Ascending aorta (tissue), 2 donors: ENCODE measurements at places on chromosomes 4 and X.

GRCh38 chrX:39736216-39737211, 361.2 kb downstream of the BCOR start:
- peak; percentile 95 for DNase-seq

GRCh38 chrX:40154853-40155588, 57.3 kb upstream of the BCOR start:
- no peak for DNase-seq

DNA sequence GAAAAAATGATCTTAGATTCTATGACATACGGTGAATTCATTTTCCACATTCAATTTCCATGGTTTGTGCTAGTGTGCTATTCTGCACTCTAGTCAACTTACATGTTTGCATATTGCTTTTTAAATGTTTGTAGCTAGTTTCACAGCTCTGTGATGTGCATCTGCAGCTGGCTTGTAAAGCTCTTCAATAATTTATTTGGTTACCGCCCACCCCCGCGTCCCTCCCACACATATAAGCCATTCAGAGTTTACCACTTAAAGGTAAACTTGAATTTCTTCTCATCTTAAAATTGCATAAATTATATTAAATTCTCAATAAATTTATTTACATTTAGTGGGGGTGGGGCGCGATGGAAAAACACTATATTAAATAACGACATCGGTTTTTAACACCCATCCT, 291 bp upstream of the NBDY start:
- DNase-seq: no peak

DNA sequence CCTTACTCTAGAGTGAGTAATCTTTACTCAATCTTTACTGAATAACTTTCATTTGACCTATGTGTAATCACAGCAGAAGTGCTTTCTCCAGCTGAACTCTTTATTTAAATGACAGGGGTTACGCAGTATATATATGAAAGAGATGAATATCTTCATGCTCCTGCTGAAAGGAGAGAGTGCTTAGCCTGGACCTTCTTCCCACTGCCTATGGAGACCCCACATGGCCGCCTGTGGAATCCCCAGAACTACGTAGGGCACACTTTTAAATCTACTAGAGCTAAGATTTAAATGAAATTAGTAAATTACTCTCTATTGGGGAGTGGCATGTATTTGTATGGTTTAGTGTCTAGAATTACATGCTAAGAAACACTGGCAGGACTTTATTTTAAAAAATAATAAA, 391.2 kb downstream of the ANKRD50 start:
- no peak for DNase-seq

DNA sequence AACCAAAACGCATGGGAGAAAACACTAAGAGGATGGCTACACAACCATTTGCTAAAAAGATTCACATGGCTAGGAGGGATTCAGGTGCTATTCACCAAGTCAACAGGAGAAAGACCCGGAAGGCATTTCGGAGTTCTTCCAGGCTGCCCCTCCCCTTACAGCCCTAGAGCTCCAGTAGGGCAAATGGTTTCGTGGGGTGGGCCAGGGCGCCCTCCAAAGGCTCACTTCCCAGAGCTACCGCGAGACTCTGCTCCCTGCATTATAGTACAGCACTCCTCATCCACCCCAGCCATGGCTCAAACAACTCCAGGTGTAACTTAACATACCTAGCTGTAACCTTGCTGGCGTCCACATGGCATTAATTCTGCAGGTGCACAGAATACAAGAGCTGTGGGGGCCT, 179.7 kb downstream of the SLC39A8 start:
- no peak for DNase-seq

- no peak for DNase-seq
Measured at GRCh38 chrX:55167124-55167803, 52.9 kb upstream of the PAGE5 start.

GRCh38 chr4:78061939-78062570, 4.9 kb downstream of the FRAS1 start:
- DNase-seq: no peak

- no peak for DNase-seq
Measured at GRCh38 chr4:111020961-111021360, 398.1 kb upstream of the PITX2 start.

GRCh38 chrX:101219864-101220346, 319 bp downstream of the DRP2 start:
- no peak for DNase-seq

GRCh38 chr4:76526585-76526990, 91.6 kb downstream of the SHROOM3 start:
- no peak for DNase-seq

- DNase-seq: peak; percentile 84
Measured at GRCh38 chr4:52659722-52660261, 691 bp upstream of the USP46 start.

DNA sequence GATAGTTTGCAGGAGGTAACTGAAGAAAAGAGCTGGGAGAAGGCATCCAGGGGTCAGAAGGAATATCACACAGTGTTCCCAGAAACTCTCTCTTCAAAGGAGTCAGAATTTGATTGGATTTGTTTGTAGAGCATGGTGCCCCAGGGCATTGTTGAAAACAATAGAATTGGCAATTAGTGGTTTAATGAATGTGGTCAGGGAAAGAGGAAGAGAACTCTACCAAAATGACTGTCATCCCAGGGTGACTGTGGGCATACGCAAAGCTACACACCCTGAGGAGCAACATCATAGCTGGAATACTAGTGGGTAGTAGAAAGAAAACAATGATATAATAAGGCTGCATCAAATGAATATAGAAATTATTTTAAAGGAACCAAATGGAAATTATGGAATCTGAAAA, 21.5 kb downstream of the TNIP2 start:
- no peak for DNase-seq

DNA sequence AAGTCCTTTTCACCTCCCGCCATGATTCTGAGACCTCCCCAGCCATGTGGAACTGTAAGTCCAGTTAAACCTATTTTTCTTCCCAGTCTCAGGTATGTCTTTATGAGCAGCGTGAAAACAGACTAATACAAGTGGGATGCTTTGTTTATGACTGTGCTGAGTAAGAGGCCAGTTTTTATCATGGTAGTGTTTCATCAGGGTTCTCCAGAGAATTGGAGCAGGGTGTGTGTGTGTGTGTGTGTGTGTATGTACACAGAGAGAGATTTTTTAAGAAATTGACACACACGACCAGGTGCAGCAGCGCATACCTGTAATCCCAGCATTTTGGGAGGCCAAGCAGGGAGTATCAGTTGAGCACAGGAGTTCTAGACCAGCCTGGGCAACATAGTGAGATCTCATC, 34.6 kb upstream of the SLC2A9 start:
- DNase-seq: no peak
